BE2C (cell line): ENCODE measurements at places on chromosomes 12 and 14.

DNA sequence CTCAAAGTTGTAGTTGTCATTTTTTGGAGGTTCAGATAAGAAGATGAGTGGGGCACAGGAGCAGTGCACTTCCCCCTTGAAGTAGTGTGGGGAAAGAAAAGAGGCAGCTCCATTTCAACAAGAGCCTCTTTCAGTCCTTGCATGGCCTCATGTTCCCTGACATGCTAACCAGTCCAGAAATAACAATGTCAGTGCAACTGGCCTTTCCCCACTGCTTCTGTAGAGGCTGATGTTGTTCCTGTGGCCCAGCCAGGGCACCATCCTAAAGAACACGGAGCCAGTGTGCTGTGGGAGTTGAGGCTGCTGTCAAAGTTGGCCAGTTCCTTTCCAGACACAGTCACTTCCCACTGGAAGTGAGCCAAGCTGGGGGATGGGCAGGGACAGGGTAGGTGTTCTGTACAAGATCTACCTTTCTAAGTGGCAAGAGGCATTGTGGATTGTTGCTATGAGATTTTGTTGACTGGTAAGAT, 77.7 kb upstream of the SLC38A2 start:
- peak; percentile 73 for DNase-seq

DNA sequence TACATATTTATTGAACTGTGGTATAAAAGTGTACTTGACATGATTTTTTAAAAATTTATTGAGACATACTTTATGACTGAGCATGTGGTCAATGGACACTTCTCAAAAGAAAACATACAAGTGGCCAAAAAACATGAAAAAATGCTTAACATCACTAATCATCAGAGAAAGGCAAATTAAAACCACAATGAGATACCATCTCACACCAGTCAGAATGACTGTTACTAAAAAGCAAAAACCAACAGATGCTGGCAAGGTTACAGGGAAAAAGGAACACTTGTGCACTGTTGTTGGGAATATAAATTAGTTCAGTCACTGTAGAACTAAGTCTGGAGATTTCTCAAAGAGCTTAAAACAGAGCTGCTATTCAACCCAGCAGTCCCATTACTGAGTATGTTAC, 1177.6 kb downstream of the GALC start:
- no peak for DNase-seq

DNA sequence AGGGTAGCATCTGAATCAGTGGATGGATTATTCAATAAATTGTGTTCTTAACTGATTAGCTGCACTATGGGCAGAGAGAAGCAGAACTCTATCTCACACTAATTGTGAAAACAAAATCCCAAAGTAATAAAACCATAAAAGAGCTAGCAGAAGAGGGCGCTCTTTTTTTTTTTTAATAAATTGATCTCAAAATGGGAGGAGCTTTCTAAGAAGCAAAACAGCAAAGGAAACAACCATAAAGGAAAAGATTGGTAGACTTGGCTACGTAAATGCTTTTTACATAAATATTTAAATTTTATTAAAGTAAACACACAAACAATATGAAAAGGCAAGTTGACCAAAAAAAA, 1.5 kb upstream of the TM7SF3 start:
- no peak for DNase-seq

DNA sequence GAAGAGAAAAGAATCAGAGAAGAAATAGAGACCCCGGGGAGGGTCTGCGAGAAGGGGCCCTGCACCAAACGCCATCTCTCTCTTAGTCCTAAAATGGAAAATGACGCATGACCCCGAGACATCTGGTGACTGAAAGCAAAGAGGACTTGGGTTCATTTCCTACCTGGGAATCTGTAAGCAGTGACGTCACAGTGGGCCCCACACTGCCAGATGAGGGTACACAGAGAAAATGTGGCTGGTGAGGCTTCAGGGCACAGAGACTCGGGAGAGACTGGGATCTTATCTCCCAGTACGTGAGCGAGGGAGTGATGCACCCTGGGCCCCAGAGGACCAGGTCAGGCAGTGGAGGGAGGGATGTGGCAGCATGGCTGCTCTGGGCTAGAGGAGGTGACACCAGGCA, 288.1 kb upstream of the SFSWAP start:
- no peak for DNase-seq

GRCh38 chr12:63276537-63277365, 125.8 kb upstream of the AVPR1A start:
- peak; percentile 57 for DNase-seq

DNA sequence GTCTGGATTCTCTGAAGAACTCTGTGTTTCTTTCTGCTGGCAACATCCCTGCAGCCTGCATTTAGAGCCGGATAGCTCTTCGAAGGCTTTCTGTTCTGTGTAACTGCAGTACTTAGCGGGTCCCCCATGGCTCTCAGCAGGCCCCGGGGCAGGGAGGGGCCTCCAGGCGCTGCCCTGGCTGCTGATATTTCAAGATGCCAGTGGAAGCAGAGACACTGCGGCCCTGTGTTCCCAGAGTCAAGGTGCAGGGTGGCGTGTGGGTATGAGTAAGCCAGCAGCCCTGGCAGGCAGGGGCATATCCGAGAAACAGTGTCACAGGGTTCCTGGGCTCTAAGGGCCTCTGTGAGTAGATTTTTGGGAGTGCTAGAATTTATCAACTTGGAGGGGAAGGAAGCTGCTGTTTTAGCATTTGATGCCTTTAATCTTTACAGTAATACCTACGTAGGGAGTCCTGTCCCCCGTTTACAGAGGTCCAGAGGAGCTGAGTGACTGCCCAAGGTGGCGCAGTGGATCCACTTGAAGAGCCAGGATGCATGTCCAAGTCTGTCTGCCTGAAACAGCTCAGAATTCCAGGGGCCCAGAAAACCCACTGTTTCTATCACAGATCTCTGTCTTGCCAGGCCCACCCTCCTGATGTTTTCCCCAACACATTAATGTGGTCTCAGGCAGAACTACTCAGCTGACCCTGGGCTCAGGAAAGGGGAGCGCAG, 16.2 kb downstream of the ESRRB start:
- DNase-seq, result no peak

GRCh38 chr12:51777457-51777856, 71.1 kb downstream of the FIGNL2 start:
- no peak for DNase-seq

- no peak for DNase-seq
Measured at GRCh38 chr14:68113343-68113930, 293.9 kb downstream of the RAD51B start.

DNA sequence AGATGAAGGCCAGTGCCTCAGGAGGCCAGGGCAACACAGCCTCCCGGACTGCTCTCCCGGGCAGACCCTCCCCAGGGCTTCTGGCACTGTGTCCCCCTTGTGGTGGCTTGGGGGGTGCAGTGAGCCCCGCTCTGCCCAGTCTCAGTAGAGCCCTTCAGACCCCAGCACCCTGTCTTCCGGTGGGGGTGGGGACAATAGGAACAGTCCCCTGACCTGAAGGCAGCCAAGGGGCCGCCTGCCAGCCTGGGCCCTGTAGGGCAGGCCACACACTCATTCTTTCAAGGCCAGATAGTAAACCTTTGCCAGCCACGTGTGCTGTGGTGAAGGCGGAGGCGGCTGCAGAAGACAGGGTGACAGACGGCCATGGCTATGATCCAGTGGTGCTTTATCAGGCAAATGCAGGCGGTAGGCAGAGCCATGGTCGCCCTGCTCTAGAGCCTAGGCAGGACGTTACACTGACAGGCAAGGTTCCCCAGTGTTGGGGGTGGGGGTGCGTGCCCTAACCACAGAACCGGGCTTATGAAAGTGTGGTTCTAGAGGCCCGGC, 15.0 kb downstream of the ZFYVE21 start:
- peak; percentile 45 for DNase-seq

GRCh38 chr12:43736927-43737440, 21.6 kb downstream of the PUS7L start:
- no peak for DNase-seq

GRCh38 chr12:57723630-57723962, 14.9 kb downstream of the AGAP2 start:
- DNase-seq, result no peak

DNA sequence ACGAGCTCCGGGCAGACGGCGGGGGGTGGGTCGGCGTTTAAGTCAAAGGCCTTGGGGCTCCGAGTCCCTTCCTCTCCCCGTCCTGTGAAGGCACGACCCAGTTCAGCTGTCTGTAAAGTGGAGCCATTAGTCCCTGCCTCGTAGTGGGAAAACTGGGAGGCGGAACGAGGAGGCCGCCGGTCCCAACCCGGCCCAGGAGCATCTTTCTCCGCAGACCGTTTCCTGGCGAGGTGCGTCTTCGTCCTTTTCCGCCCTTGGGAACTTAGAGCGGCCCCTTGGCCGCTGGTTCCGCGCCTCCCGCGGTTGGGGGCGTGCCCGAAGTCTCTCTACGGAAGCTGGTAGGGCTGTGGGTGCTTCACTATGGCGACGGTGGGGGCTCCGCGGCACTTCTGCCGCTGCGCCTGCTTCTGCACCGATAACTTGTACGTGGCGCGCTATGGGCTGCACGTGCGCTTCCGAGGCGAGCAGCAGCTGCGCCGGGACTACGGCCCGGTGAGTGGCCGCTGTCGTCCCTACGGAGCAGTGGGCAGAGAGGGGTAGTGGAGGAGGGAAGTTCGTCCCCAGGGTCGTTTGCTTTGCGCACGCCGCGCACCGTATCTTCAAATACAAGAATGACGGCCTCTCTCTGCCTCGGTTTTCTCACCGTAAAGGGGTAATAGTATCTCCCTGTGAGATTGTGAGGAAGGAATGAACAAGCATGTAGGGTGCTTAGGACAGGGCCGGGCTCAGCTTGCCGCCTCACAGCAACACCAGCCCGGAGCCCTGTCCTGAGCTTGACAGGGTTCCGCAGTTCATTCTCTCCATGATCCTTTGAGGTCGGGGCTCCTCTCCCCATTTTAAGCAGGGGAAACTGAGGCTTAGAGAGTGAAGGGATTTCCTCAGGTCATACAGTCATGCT, at the start of gene OGFOD2:
Gene OGFOD2 (plus strand): TSS at position 353 of the 898 bp plus-strand sequence. CDS start 8 bp downstream, at position 361.
- peak; percentile 94 for DNase-seq

DNA sequence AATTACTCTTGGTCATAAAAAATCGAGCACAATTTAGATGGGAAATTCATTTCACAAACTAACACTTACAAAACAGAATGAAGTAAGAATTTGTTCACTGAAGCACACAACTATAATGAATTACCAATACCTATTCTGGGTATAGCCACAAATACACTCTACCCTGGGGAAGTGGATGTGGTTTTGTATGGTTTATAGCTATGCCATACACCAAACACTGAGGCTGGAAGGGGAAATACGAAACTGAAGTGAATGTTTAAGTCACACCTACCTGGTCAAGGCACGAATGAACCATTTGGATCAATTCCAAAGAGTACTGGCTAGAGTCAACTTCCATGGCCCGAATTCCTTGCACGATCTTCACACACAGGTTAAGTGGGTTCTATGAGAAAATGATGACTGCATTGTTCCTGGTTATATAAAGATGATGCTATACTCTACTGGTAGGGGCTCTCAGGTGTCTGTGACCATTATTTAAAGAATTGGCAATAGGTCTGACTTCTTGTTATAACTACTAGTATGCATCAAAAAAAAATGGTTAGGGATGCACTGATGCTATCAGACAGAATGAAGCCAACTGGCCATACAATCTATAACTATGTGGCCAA, 12.8 kb downstream of the NEK9 start:
- no peak for DNase-seq

GRCh38 chr12:132950844-132951535, 5.1 kb downstream of the ZNF605 start:
- DNase-seq, result no peak

GRCh38 chr12:32995623-32996022, 99.0 kb upstream of the PKP2 start:
- DNase-seq, result no peak

DNA sequence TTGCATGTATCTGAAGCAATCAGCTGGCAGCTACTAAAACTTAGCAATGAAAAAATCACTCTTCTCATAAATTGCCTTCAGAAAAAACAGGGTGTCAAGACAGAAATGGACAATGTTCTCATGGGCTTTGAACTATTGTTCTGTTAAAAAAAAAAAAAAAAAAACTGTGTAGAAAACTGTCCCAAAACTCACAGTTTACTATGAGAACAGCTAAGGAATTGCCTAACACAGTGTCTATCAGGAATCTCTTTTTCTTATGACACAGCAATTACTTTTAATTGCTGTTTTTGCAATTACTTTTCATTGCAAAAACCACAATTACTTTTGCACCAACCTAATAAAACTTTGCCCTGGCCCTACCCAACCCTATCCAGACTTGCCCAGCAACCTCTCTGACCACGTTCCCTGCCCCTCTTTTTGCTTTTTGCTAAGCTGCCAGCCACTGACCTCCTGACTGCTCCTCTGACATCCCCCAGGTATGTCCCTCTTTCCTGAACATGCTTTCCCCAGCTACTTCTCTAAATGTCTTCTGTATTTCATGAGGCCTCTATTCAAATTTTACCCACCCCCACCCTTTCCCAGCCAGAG, 68.0 kb upstream of the SLCO1C1 start:
- DNase-seq, result no peak

DNA sequence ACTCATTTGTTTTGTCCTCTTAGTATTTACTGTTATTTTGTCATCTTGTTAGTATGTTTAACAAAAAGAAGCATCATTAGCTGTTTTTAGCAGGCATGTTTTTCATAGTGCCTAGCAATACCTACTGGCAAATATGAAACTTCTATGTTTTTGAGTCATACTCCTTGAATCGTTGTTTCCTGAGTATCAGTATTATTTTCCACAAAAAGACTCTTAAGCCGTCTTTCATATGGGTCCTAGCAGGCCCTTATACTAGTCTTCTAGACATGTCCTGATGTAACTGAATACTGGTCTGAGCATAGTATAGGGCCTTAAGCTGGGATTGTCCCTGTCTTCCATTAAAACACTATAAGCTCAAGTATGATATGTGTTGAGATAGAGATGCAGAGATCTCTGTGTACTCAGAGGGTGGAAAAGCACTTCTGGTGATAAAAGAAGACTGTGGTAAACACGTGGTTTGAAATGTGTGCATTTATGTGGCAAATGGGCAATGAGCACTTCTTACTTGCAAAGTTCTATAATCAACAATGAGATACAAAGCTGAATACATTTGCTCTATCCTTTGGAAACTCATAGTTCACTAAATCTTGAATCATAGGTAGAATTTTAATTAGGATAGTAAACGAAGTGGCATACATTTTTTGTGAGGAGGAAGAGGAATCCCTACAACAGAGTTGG, 348.8 kb downstream of the PDZRN4 start:
- no peak for DNase-seq

GRCh38 chr12:117363953-117364486, 2.6 kb upstream of the NOS1 start:
- no peak for DNase-seq

- DNase-seq, result no peak
Measured at GRCh38 chr14:65959563-65960024, 526.6 kb upstream of the CCDC196 start.
